COR-L47 (cell line): ENCODE measurements at places on chromosomes 1 and 21.

- no peak for DNase-seq
Measured at GRCh38 chr1:230503726-230504125, 77.6 kb upstream of the PGBD5 start.

DNA sequence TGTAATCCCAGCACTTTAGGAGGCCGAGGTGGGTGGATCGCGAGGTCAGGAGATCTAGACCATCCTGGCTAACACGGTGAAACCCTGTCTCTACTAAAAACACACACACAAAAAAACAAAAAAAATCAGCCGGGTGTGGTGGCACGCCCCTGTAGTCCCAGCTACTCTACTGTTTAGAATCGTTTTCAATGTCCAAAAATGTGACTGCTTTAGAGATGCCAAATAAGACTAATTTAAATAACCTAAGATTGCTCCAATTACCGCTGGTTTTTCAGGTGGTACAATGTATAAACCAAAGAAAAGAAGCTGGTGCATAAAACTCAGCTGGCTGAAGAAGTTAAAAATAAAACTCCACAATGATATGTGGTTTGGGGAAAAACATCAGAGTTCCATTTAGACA lies 132.0 kb downstream of the RERE start:
- DNase-seq: no peak

- no peak for DNase-seq
Measured at GRCh38 chr1:2415337-2415736, 3.0 kb upstream of the PEX10 start.

DNA sequence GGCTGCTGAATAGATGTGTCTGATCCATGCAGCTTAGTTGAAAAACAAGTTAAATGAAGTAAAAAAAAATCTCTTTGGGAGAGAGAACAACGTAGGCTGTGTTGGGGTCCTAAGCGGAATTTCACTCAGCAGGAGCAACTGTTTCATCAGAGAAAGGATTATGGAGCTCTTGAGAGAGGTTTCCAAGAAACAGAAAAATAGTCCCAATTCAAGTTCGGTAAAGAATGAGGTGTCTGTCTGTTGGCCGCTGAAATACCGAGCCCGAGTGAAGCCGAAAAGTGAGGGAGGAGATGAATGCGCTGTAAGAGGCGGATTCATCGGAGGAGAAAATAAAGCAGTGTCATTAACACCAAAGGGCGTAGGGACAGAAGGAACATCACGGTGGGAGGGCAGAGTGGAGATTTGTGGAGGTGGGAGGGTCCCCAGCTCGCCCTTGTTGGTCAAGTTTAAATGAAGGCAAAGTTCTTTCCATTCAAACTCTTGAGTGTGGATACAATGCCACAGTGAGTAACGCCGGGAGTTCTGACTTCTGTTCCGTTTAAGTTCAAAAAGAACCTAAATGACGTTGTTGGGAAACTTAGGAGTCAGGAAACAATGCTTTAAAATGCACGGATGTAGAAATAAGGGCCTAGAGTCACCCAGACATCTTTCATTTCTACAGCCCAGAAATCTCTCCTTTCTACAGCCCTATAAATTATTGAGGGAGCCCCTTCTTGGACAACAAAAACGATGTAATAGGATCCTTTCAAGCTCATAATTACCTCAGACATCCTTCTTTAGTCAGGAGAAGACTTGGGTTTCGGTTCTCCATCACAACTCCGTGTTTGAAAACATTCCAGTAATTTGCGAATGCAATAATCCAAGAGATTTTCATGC lies 15.6 kb upstream of the SLC45A1 start:
- DNase-seq: no peak

DNA sequence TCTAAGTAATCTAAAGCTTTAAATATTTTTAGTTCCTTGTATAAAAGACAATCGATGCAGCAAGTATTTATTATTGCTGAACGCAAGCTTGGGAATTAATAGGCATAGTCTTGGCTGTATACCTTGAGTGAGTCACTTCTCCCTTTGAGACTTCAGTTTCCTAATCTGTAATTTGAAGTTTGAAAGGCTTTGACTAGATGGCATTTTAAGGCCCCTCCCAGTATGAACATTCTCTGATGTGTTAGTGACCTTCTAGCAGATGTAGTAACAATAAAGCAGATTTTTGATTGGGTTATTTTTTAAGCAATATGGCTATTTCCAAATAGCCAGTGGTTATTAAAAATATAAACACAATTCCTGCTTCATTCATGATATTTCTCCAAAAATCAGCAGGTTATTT lies 58.2 kb downstream of the DUSP10 start:
- no peak for DNase-seq

DNA sequence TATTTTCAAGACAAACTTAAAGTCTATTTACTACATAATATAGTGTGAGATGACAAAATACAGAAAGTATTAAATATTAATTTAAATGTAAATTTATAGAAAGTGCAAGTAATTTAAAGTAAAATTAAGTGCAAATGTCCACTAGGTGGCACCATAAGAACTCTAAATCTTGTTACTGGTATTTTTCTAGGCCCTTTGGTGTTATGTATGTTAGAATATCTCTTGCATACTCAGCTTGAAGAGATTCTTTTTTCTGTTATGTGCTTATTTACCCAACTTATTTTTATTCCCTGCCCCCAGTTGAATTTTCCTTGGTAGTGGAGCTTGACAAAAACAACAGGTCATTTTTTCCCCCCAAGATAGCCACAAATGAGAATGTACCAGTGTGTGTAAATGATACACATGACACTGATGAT lies 71.5 kb downstream of the RPS6KC1 start:
- DNase-seq: peak; percentile 46

- DNase-seq: no peak
Measured at GRCh38 chr1:38740487-38740886, 119.1 kb downstream of the RRAGC start.

DNA sequence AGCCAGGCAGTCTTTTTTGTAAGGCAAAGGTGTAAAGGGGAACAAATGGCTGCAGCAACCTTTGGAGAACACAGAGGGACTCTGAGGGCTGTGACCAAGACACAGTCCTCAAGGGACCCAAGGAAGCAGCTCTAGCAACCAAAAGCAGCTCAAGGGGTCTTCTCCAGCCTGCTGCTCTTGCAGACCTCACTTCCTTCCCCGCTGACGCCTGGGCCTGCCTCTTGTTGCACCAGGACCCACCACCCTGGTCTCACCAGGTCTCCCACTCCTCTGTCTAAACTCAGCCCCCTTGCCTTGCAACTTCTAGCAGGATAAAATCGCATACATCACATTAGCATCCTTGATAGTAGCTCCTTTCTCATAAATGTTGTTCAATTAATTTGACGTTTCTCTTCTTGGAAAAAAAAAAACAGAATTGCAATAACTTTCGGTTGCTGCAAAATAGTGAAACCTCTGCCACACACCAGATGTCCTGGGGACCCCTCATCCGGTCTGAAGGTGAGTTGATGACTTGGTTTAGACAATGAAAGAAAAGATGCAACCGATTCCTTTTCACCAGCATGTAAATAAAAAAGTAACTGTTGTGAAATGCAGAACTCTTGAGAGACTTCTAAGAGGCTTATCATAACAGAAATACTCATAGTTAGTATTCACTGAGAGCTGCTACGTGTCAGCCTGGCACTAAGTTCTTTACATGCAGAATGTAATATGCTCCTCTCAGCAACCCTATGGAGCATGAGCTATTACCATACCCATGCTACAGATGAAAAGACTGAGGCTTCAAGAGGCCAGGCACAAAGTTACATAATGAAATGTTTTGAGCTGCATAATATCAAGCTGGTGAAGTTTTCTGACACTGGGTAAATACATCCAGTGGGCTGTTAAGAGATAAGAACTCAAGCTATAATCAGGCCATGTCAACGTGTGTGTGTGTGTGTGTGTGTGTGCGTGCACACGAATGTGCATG lies 58.5 kb downstream of the UMODL1 start:
- DNase-seq: no peak

DNA sequence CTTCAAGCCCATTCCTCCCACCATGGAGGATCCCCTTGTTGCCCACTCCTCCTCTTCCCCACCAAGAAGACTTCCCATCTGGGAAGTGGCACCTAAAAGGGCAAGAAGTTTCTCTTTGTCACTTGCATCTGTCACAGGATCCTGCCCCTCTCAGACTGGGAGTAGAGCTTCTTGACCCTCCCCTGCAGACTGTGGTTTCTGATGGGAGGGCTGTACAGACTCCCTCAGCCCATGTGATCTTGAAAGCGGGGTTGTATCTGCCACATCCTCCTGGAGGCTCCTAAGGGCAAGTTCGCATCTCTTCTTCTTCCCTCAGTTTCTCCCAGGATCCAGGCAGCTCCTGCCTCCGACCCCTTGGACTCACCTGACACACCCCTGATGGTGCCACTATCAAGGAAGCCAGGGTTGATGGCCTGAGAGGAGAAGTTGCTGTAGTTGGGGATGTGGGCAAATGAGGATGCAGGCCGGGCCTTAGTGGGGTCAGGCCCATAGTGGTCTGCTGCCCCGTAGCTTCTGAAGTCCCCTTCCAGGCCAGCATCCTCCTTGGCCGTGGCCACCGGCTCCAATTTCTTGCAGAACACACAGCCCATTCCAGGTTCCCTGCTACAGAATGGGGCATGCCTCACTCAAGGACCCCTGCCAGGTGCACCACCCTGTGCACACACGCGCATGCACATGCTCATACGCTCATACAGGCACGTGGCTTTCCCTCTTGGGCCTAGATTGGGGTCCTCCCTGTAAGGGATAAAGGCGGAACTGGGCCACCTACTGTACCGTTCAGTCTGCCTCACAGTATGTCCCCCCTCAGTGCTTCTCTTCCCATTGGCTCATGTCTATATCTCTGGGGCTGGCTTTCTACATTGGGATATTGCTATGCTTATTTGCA lies 11.4 kb downstream of the FGR start:
- DNase-seq: no peak

DNA sequence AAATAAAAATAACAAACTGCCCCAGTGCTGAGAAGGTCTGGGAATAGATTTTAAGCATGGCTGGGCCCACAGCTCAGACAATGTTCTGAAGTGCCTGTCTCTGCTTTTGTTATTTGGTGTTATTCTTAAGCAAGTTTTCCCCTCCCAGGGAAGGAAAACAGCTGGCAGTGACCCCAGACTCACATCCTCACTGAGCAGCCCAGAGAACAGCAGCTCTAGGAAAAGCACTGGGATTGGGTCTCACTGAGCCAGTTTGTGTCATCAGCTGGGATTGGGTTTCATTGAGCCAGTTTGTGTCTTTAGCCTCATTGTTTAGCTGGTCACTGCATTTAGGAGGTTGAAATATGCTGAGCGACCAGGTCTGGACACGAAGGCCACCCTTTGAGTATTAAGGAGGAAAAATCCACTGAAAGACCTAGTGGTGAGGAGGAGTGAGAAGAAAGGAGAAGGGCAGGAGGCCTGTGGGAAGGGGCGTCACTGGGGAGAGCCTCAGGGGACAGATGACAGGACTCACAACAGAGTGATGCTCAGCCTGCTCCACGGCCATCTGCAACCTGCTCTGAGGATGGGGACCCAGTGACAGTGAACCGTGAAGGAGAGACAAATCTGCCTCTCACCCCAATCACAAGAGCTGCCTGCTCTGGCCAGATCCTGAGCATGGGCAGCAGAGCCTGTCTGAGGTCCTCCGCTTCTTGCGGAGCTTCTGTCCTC lies 103.8 kb downstream of the TOMM20 start:
- DNase-seq: no peak

DNA sequence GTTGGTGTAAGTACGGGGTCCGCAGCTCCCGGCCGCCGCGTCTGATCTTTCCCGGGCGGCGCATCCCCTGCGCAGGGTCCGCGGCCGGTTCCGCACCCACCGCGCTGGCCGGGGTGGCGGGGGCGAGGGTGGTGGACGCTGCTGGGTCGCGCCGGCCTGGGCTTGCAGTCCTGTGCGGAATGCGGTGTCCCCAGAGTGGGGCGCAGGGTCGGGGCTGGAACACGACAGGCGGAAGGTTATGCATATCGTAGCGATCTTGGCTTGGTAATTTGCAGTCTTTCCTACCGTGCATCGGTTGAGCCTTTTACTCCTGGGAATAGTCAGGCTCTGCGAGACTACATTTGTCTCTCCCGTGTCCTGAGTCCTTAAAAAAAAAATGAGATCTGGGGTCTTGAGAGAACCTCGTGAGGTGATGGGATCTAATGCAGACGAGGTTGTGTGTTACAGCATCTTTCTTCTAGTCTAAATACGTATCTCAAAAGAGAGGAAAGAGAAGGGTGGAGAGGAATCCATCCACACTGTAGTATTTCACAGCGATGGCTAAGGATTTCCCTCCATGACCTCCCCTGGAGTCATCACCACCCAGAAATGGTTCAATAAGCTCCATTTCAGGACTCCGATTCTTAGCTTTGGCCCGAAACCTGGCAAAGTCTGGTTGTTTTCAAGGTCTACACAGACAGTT lies 572 bp downstream of the ATP1B1 start:
- DNase-seq: no peak

DNA sequence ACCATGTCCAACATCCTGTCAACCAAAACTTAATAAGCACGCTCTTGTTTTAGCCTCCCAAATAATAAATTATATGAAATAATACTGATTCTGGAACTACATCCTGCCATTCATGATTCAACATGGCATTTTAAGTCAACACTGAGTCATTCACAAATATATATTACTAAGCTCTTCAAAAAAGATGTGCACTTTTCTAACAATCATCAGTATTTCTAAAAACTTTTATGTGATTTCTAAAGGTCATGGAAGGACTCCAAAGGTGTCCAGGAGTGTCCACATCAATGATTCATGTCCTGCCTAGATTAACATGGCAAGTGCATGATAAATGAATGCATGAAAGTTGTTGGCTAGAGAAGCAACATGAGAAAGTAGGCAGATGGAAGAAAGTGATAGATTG lies 51.6 kb downstream of the NEGR1 start:
- DNase-seq: no peak

DNA sequence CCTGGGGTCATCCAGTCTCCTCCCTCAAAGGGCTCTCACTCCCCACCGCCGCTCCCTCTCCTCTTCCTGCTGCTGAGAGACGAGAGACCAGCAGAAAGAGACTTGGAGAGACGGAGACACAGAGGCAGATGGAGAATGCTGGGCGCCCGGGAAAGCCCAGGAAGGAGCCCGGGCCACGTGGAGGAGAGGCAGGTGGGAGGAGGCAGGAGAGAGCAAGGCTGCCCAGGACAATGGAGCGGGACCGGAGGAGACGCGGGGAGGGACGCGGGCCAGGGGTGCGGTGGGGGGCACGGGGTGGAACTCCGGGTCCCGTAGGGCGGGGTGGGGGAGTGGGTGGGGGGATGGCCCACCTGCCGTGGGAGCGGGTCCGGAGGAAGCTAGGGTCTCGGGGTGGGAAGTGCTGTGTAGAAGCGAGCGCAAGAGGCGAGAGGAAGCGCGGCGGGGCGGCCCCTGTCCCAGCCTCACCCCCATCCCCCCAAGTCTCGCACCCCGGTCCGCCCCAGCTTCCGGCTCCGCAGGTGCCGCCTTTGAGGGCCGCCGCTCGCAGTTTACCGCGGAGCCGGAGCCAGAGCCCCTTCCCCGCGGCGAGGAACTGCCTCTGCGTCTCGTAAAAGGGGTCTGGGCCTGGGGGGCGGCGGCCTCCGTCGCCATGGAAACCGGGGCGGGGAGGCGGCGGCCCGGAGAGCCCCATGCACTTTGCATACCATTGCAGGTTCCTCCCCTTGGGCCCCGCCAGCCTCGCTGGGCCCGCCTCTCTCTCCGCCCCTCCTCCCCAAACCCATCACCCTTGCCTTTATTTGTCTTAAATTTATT lies 11.7 kb upstream of the EPHA2 start:
- DNase-seq: no peak
